ENCODE measurements at places on chromosomes 1 and 21.

GRCh38 chr1:72845381-72845780 lies 563.0 kb upstream of the NEGR1 start:
- no peak for DNase-seq

GRCh38 chr1:235213752-235214151 lies 52.7 kb upstream of the RBM34 start:
- DNase-seq = no peak

DNA sequence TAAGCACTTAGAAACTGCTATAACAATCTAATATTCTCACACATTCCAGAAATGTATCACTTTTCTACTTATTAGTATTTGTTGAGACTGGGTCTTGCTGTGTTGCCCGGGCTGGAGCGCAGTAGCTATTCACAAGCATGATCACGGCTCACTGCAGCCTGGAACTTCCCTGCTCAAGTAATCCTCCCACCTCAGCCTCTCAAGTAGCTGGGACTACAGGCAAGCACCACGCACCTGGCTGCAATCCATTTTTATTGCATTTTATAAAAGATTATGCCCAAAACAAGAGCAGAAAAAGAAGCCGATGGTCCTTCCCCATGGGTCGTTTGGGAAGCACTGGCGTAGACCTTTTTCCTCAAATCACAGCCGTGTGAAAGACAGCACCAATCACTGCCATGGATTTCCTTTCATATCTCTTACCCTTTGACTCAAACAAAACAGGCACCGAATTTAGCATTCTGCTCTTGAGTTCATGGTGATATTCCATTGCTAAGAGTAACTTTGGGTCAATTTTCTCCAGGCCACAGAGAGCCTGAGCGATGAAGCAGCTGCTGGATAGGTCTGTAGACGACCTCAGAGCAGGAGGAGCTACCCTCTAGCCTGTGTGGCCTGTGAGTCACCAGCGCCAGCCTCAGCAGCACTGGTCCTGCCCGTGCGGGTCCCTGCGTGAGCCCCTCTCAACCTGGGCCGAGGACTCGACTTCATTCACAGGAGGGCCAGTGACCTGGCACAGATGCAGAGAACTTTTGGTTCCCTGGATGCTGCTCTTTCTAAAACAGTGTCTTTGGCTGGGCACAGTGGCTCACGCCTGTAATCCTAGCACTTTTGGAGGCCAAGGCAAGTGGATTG lies 80.8 kb downstream of the PIK3CD start:
- no peak for DNase-seq

GRCh38 chr1:8516278-8516777 lies 198.4 kb downstream of the SLC45A1 start:
- peak; percentile 26 for DNase-seq

DNA sequence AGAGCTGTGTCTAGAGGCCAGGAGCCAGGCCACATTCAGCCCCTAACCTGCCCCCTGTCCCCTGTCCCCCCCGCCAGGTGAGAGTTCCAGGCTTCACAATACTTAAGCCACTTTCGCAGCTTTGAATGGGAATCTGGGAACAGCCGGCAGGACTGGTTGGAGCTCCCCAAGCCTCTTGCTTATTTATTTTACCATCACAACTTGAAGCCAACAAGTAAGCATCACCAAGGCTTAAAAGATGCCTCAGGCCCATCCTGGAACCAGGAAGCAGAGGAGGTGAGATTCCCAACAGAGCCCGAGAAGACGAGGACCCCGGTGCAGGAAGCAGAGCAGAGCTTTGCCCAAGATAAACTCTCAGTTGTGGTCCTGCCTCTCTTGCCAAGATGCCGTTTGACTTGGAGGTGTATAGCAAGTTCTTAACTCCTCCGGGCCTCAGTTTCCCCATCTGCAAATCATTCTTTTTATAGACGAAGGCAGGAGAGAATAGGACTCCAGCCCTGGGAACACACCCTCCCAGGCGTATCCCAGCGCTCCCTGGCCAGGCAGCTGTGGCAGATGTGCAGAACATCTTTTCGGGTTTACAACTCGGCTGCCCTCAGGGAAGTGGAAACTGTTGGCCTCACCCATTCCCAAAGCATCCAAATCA lies 66.8 kb upstream of the SLC25A33 start:
- DNase-seq = no peak

DNA sequence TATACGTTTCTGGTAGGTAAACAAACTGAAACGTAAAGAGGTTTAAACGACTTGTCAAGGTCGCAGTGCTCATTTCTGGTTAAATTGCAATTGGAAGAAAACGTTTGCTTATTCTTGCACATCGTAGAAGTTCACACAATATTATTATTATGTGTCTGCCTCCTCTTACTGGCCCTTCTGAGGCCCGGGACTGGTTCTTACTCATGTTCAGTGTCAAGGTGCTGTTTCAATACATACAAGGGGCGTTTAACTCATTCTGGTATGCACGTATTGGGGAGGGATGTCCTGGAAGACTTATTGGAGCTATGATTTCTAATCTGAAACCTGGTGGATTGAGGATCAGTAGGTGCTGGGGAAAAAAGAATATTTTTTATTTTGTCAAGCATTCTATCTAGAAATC lies 932 bp downstream of the RPF1 start:
- DNase-seq = no peak

DNA sequence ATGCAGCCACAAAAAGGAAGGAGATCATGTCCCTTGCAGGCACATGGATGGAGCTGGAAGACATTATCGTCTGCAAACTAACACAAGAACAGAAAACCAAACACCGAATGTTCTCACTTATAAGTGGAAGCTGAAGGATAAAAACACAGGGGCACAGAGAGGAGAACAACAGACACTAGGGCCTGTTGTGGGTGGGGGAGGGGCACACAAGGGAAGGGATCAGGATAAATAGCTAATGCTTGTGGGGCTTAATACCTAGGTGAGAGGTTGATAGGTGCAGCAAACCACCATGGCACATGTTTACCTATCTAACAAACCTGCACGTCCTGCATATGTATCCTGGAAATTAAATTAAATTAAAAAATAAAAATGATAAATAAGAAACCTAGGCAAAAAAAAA lies 969.9 kb downstream of the TTLL7 start:
- no peak for DNase-seq

DNA sequence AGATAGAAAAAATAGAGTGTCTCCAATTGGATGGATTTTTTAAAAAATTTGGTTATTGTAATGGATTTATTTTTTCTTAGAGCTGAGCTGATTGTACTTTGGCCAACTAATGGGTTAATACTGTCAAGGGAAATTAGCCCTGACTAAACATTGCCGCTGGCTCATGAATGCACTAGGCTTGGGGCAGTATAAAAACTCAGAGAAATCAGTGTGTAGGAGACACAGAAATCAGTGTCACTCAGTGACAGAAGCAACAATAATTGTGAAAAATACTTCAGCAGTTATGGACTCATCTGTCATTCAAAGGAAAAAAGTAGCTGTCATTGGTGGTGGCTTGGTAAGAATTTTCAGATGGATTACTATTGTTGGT lies at the start of gene KMO:
Gene KMO (plus strand): TSS at position 217 of the 370 bp plus-strand sequence. CDS start 67 bp downstream, at position 284.
- DNase-seq = peak; percentile 12

- no peak for DNase-seq
Observed at GRCh38 chr1:235935235-235936225, 68.8 kb upstream of the LYST start.

- DNase-seq = peak; percentile 25
Observed at GRCh38 chr1:219666242-219666641, 53.3 kb upstream of the ZC3H11B start.

DNA sequence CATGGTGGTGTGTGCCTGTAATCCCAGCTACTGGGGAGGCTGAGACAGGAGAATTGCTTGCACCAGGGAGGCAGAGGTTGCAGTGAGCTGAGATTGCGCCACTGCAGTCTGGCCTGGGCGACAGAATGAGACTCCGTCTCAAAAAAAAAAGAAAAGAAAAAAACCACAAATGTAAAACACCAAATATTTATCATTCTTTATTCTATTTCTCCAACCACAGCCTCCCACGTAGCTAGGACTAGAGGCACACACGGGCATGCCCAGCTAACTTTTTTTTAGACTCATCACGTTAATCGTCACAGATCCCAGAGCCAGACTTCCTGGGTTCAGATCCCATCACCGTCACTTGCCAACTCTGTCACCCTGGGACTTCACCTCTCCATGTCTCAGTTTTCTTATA lies 13.5 kb downstream of the DNAJC16 start:
- DNase-seq = peak; percentile 83

GRCh38 chr1:183185941-183186490 lies at the start of gene LAMC2:
TSS of gene LAMC2 (plus strand) at chr1:183186264. CDS start at chr1:183186353, 89 bp downstream.
- peak; percentile 66 for DNase-seq

DNA sequence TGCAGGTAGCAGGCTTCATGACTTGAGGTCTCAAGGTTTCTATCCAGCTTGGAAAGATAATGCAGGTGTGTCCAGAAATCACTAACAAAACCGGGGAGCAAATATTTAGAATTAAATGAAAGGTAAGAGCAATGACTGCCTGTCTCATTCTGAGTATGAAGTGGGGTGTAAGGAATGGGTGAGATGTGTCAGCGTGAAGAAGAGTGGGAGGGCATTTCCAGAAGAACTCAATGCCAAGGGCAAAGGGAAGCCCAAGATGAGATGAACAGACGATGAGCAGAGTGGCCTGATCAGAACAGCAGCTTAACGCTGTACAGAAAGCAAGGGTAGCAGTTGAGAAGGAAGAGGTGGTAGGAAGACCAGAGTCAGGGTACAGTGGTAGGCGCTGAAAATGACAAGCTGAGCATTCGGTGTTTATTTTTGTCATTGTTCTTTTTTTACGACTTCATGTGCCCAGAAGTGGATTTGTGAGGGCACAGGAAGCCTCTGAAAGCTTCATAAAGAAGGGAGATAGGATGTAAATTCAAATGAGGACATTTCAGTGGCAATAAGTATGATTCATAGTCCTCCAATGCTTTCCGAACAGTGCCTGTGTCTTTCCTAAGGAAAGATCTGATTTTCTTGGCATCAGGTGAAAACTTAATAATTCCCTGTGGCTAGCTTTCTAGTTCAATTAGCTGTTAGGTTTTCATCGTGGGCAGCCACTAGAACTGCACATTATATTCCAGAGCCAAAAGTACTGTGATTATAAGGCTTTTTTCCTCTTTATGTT lies 190.5 kb downstream of the APP start:
- DNase-seq = no peak

- DNase-seq = no peak
Observed at GRCh38 chr1:6128276-6129081, 51.6 kb downstream of the CHD5 start.

DNA sequence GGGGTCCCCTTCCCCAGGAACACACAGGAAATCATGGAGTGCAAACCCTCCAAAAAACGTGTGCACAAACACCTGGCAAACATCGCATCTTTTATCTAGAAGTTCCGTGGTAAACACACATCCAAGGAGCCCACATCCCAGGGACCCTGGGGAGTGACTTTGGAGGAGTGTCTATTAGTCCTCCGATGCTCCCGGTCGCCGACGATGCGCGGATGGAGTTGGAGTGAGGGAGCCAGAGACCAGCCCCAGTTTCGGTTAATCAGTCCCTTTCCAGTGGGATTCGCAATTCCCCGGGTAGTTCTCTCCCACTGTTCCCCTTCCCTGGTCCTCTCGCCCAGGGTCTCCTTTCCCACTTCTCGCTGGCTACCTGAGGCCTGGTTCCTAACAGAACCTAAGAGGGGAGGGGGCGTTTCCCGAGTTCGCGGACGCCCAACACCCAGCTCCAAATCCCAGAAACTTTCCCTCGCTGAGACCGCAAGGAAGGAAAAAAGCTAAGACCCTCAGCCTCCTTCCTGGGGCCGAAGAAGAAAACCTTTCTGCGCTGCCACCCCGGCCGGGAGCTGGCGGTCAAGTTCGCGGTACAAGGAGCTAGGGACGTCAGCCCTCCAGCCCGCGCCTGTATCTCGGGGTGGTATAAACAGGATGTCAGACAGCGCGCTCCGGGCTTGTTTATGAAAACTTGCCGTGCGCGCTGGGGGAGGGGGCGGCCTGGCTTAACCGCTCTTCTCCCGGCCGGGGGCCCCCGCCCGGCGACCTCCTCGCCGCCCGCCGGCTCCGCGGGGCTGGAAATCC lies 787 bp downstream of the JAK1 start:
- DNase-seq = peak; percentile 66

- DNase-seq = peak; percentile 44
Observed at GRCh38 chr1:205766038-205766437, 9.2 kb downstream of the RAB29 start.

GRCh38 chr1:70017770-70018169 lies 187.6 kb downstream of the LRRC40 start:
- peak; percentile 25 for DNase-seq

GRCh38 chr1:25556791-25557476 lies 13.5 kb downstream of the LDLRAP1 start:
- peak; percentile 68 for DNase-seq

- DNase-seq = no peak
Observed at GRCh38 chr1:162368451-162368850, 8.2 kb downstream of the SPATA46 start.

- no peak for DNase-seq
Observed at GRCh38 chr1:21344750-21345443, 54.6 kb upstream of the ECE1 start.

DNA sequence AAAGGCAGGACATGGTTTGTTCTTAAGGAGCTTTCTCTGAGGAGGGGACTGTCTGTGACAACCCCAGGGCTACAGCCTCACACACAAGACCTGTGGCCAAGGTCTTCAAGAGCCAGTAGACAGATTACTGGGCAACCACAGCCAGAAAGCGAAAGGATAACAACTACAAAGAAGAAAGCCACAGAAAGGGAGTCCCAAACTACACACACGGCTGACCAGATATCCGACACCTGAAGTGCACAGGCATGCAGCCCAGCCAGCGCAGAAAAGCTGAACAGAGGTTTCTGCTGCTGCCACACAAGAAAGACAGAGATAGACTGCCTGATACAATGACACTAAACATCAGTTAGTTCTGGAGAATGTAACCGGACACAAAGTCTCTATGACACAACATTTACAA lies 21.4 kb upstream of the NADK start:
- DNase-seq = no peak

GRCh38 chr21:34274001-34274400 lies 89.8 kb upstream of the KCNE2 start:
- DNase-seq = peak; percentile 40

GRCh38 chr1:204712708-204713430 lies 27.3 kb upstream of the LRRN2 start:
- DNase-seq = no peak

- no peak for DNase-seq
Observed at GRCh38 chr1:227947386-227947675, 401 bp downstream of the WNT9A start.

DNA sequence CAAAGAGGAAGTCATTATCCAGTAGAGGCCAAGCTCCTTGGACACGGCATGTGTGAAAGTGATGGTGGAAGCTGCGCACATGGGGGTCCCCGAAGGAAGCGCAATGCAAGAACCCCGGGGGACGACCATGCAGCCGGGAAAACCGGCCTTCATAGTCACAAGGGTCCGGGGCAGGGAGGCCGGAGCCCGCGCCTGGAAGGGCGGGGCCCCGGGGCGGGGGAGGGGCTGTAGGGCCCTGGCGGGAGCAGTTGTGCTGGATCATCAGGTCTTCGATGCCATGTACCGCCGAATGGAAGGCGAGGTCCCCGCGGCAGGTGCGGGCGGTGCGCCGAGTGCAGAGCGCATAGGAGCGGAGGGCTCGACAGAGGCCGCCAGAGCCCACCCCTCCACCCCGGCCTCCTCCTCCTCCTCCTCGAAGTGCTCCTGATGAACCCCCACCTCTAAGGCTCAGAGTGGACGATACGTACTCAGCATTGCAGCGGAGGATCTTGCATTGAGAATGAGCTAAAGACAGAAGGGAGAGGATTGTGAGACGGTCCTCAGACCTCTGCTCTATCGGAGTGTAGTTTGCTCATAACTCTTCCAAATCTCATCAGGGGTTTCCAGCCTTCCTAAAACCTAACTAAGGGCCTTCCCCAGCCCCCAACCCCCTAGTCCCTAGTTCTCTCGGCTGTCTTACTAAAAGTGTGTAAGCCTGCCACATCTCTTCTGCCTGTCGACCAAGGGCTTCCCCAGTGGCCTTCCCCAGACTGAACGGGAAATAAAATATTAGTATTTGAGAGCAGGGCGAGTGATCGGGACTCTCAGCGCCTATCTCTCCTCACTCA lies 2.1 kb downstream of the HJV start:
- DNase-seq = no peak

All from amniotic epithelial cell (primary cell).